Transverse colon (tissue), 4 donors: ENCODE measurements at places on chromosomes 4 and X. TPM values are rescaled to one million over a fixed set of nuclear protein-coding genes. Genes with fewer than 3 reads are reported as not detected.

- DNase-seq: no peak
These were observed 56.1 kb upstream of the EIF1AX start for GRCh38 chrX:20197641-20198210.

DNA sequence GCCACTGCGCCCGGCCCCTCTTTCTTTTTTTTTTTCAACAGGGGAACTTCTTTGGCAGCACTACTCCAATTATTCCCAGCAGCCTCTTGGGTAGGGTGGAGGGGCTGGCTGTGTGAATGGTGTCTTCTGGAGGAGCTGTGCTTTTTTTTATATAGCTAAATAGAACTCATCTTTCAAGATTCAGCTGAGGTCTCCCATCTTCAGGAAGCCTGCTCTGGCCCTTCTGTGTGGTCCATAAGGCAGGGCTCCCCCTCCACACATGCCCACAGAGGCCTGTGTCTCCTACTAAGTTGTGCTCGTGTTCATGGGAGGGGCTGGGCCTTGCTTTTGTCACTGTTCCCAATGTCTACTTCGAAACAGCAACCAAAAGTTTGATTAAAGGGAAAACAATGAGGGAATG, 116.8 kb downstream of the AFAP1 start:
- DNase-seq: no peak

GRCh38 chr4:107893171-107894137, 37.9 kb upstream of the CYP2U1 start:
- DNase-seq: no peak

- DNase-seq: no peak
These were observed 151.2 kb upstream of the KLF3 start for GRCh38 chr4:38512840-38513239.

GRCh38 chrX:38277136-38277535, 50.2 kb downstream of the RPGR start:
- no peak for DNase-seq

GRCh38 chr4:5753766-5754528, 42.9 kb downstream of the EVC start:
- no peak for DNase-seq

GRCh38 chr4:108118505-108118904, 50.2 kb downstream of the LEF1 start:
- DNase-seq: no peak

DNA sequence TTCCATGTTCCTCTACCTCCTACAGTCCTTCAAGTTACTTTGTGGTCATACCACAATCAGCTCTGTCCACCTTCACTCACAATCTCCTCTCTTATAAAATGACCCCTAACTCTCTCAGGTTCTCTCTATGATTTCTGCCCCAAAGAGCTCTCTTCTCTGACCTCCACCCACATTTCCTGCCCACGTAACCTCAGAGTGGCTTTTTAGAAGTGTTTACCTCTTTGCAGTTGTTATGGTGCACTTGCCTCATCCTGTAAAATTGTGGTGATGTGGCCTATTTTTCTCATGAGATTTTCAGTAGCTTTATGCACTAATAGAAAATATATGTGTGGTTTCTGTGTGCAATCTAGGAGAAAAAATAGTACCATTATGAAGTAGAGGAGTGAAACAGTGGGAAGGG, 215.8 kb downstream of the PACRGL start:
- peak; percentile 23 for DNase-seq

DNA sequence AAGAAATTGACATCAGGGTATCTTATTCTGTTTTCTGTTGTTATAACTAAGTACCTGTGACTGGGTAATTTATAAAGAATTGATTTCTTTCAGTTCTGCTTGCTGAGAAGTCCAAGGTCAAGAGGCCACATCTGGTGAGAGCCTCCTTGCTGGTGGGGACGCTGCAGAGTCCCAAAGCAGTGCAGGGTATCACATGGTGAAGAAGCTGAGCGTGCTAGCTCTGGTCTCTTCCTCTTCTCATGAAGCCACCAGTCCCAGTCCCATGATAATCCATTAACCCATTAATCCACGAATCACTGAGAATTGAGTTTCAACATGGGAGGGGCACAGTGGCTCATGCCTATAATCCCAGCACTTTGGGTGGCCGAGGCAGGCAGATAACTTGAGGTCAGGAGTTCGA, 18.0 kb downstream of the RBMX start:
- DNase-seq: no peak

- DNase-seq: no peak
These were observed 3.4 kb downstream of the ACSL1 start for GRCh38 chr4:184822356-184822755.

DNA sequence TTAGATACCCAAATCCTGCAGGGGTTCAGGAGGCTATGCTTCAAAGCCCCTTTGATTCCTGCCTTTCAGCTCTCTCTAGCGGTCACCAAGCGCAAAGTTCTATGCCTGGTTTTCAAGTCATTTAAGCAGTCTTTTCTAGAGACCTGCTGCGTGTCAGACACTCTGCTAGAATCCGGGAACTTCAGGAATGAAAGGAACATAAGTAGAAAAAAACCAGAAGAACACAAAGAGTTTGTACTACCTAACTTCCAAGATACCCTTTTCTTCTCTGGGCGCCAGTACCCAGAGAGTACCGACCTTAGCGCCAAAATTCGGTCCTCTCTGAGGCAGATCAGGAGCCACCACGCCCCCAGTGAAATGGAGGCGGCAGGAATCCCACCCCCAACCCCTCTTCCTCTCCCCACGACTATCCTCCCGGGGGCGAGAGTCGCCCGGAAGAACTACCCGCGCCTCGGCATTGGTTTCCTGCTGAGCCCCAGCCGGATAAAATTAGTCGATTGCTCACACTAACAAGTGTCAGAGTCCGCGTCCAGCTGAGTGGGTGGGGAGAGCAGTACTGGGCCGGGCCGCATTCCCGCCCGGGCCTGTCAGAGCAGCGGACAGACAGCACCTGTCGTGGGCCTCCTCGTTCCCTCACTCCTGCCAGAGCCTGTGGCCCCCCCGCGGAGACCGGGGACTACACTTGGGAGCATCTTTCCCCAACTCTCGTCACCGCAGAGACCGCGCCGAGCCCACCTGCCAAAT, 78.8 kb downstream of the RLIM start:
- peak; percentile 81 for DNase-seq

DNA sequence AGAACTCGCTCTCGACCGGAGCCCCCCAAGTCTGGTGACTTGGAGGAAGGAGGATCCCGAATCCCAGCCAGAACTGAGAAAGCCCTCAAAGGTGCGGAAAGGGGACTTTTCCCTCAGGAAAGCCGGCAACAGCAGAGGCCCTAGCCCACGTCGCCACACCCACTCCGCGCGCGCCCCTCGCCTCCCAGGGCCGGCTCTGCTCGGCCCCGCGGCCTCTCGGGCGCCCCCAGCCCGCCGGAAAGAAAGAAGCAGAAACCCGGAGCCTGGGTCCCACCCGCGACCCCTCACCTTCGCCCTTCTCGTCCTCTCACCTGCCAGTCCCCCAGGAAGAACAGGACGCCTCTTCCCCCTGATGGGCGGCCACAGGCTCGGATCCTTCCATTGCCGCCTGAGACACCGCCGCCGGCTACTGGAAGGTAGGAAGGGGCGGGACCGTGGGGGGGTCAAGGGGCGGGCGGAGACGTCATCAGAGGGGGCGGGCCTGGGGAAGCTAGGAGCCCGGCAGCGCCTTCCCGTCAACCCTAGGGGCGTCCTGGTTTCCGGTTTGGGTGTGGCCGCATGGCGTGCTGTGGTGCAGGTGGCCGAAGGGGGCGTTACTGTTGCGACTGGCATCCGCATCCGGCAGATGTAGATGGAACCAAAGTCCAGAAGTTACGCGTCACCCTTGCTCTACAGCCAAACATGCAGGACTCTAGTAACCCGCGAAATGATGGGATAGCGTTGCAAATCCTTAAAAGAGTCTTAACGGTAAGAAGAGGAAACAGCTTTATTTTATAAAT, at the start of gene UBA6:
TSS of gene UBA6 (minus strand) at position 418 of the 779 bp plus-strand sequence. CDS start at position 382, 36 bp downstream.
- DNase-seq: peak; percentile 98

DNA sequence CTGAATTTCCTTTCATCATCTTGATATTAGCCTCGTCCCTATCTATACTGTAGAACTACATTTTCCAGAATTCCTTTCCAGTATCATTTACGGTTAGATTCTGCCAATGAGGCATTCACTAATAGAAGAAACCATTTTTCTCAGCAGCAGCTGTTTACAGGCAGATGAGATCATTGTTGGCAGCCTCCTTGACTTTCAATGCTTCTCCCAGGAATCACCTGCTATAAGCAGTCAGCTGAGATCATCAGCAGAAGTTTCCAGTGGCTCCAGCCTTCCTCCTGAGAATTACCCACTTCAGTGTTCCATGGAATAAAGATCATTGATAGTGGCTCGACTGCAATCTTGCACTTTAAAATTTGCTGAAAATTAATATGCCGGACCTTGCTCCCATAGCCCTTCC, 157.3 kb upstream of the TET2 start:
- DNase-seq: no peak

GRCh38 chrX:16999275-16999674, 52.8 kb downstream of the REPS2 start:
- no peak for DNase-seq

DNA sequence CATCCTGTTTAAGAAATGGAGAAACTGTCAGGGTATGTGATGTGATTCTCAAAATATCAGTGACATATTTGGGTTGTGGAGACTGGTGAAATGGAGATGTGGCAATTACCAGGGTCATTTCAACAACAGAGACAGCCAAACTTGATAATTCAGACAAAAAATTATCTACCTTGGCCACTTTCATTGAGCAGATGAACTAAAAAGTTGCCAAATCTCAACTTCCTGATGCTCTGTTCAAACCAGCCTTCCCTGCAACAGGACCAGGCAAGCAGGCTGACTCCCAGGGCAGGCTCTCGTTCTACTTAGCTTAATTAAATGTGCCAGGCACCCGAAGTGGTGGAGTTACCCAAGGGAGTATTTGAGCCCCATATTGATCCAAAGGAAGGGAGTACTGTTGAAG, 199.6 kb downstream of the AFF2 start:
- no peak for DNase-seq

GRCh38 chr4:38279650-38280322, 319.6 kb downstream of the PTTG2 start:
- peak; percentile 87 for DNase-seq

DNA sequence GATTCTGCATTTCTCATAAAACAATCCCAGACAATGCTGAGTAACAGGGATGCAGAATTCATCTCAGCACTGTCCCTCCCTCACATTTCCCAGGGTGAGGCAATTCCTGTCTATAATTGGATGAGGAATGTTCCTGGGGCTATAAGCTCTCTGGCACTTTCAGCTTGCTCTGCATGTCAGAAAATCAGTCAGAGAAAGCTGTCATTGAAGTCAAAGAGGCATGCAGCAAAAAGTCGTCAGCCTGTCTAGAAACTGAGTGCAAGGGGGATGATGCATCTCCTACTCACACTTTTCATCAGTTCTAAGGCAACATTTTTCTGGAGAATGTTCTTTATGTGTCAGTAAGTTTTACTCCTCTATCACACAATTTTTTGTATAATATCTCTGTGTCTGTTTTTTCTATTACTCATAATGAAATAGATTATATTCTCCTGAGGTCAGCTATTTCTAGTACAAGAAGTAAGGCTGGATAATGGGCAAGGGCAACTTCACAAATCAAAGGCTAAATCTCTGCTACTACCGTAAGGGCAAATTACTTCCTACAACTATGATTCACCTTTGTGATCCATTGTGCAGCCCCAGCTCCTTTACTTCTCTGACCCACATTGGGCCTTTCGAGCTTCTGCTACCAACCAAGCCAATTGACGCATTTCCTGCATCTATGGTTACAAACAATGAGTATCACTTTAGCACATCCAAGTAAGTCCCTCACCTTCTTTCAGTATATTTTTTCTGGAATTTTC, 56.0 kb downstream of the TASL start:
- DNase-seq: no peak

DNA sequence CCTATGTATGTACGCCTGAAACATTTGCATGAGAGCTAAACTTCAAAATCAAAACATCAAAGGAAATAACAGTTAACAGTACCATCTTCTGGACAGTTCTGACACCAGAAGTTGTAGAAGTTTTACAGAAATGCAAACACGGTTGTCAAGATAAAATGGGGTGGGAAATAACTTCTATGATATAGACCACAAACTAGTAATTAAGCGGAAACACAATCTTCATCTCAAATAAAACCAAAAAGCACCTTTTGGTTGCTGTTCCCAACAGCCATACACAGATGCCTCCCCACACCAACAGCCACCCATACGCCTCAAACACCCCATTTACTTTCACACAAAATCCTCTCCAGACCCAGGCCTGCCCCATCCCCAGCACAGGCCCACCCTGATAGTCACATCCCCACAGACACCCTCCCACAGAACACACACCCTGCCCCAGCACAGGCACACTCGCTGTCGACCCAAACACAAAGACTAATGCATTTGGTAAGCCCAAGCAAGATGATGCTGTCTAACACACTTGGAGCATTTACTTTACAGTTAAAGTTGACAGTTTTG, 64.3 kb downstream of the TAPT1 start:
- DNase-seq: no peak

GRCh38 chr4:48028696-48029095, 12.1 kb downstream of the NIPAL1 start:
- no peak for DNase-seq

GRCh38 chr4:169040559-169041261, 30.7 kb upstream of the CBR4 start:
- DNase-seq: peak; percentile 43

- DNase-seq: no peak
These were observed 123.8 kb downstream of the LUZP4 start for GRCh38 chrX:115413246-115413878.

- DNase-seq: no peak
These were observed 18.9 kb downstream of the RPS4X start for GRCh38 chrX:72258174-72258573.

DNA sequence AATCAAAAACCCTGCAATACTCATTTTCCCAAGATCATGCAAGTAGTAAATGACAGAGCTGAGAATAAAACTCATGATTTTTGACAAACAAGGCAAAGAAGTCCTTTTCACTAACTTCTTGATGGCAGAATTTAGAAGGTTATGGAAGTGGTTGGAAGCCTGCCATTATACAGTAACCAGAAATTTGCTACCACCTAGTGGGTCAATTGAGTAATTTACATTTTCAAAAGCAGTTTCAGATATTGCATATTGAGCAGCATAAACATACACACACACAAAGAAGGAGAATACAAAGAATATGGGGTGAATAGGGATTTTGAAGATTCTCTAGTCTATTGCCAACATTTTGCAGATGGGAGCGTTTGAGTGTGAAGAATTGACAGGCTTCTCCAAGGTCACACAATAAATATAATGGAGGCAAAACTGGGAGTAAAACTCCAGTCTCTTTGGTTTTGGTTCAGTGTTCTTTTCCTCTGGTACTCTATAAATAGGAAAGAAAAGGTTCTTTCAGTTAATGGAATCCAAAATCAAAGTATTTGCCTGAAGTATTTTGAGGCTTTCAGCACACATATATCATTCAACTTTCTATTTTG, 70.2 kb downstream of the GC start:
- no peak for DNase-seq

- DNase-seq: no peak
These were observed 274.0 kb downstream of the INPP4B start for GRCh38 chr4:142572071-142572470.

ANXA3 gene
- total RNA-seq: 17.1 TPM

TECRL gene
- total RNA-seq: not detected

RIPPLY1 gene
- not detected for total RNA-seq

SFRP2 gene
- 6.4 TPM for total RNA-seq

MAOA gene
- total RNA-seq: 168 TPM

RPGR gene
- total RNA-seq: 16.1 TPM

TLR3 gene
- 8.7 TPM for total RNA-seq

MID1 gene
- total RNA-seq: 27.9 TPM

MAGEE1 gene
- 1.5 TPM for total RNA-seq

CT83 gene
- total RNA-seq: not detected
